ENCODE measurements at places on chromosomes 3 and 15.
A peak's percentile ranks its signal among the peaks of the same experiment; 100 is the strongest.

GRCh38 chr15:51759557-51760070 lies 8.2 kb downstream of the TMOD2 start:
- no peak for DNase-seq

DNA sequence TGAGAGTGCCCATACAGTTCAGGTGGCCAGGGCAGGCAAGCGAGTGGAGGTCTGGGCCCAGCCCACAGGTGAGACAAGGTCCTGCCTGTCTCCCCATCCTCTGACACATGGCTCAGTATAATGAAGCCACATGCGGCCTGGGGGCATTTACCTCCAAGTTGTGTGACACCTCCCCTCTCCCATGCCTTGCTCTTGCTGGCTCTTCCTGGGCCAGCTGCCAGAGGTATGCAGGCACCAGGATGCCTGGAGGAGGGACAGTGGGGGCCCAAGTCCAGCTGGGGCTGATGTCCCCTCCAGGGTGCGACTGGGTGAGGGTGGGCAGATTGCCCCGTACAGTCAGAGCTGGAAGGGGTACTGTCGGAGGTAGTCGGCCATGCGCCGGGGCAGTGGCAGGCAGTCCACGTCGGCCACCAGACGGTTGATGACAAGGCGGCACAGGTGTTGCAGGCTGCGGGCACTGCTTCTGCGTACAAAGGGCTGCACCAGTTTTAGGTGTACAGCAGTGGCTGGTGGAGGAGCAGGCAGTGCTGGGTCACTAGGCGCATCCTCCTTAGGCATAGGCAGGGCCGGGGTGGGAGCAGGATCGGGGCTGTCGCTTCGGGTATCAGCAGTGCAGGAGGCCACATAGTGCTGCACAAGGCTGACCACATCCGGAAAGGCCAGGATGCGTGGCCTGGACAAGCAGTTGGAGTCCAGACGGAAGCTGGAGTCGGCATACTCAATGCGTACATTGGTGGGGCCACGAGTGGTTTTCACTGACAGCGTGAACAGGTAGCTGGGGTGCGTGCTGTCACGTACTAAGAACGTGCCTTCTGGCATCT lies 4.1 kb downstream of the CISH start:
- DNase-seq: no peak

GRCh38 chr3:33250712-33251111 lies 26.5 kb upstream of the FBXL2 start:
- DNase-seq: no peak

GRCh38 chr3:3065876-3066275 lies 44.3 kb downstream of the IL5RA start:
- no peak for DNase-seq

GRCh38 chr3:113952921-113953320 lies 5.1 kb downstream of the ZDHHC23 start:
- DNase-seq: no peak

DNA sequence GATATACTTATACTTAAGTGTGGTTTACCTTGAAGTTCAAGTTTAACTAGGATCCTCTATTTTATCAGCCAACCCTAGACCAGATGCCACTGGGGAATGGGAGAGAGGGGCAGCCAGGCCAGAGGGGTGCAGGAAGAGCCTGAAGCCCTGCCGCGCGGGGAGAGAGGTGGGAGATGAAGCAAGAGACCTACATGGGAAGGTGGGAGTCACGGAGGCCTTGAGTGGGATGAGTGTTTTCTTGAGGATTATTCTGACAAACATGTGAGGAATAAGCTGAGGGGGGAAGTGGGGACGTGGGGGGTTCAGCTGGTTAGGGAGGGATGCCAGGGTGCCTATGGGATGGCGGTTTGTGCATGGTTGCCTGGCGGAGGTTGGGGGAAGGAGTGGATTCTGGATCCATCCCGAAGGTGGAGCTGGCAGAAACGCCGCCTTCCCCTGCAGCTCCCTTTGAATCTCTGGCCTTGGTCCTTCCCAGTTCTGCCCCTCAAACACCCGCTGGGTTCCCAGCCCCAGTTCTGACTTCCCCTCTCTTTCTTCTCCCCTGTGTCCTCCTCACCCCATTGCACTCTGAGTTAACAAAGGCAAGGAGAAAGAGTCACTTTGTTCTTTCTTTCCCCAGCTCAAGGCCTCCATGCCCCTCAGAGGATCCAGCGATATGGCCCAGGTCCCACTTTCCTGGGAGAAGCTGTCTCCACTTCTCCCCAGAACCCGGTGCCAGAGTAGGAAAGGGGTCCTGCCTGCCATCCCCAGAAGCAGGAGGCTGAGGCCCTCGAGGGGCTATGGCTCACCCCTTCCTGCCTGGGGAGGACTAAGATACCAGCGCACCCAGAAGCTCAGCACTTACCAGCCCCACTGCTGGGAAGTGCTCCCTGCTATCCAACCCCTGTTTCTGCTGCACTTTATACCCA lies 274.2 kb downstream of the UACA start:
- no peak for DNase-seq

GRCh38 chr15:90814191-90814821 lies 54.1 kb upstream of the FURIN start:
- no peak for DNase-seq

DNA sequence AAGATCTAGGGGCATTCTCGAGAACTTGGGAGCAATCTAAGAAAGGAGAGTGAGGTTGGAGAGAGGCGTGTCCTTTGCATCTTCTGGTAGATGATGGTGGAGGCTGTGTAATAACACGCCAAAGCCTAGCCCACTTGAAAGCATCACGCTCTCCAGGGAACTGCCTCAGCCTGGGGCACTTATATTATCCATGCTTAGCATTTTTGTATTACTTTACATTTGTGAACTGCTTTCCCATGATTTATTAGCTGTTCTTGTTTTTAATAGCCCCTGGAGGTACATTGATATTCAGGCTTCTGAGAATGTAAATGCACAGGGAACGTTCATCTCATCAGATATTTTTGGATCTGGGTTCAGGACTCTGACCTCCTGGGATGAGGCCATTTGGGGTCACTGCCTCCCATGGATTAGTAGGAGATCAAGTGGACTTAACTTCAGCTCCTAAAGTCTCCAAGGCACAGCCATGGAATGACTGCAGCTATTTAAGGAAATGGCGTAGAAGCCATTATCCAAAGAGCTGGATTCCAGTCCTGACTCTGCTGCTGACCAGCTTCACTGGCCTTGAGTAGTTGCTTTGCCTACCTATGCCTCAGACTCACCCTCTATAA lies 124.9 kb downstream of the LPP start:
- no peak for DNase-seq

GRCh38 chr3:155859859-155860258 lies 5.6 kb upstream of the SLC33A1 start:
- DNase-seq: no peak

DNA sequence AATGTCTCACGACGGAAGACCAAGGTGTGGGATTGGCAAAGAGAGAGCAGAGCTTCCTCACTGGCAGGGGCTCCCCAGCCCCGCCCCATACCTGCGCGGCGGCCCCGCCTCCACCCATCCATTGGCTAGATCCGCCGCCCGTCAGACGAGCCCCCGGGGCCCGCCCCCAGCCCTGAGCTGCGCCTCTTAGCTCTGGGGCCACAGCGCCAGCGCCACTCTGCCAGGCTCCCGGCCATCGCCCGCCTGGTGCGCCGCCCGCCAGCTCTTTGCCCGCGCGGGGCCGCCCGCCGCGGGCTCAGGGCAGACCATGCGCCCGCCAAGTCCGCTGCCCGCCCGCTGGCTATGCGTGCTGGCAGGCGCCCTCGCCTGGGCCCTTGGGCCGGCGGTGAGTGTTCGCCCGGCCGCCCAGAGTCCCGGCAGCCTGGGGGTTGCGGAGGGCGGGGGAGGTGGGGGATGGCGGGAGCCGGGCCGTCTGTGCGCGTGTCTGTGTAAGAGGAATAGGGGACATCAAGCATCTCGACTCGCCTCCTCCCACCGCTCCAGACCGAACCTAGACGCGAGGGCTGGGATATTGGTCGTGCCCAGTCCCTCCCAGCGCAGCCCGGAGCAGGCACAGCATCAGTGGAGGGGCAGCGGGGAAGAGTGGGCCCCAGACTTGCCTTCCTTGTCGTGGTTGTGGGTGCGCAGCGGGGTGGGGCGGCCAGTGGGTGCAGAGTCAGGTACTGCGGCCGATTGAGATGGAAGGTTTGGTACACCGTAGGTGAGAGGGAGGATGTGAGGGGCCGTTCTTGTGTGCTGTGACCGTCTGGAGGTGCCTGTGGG lies at the start of gene VIPR1:
Gene VIPR1 (plus strand): TSS at position 215 of the 822 bp plus-strand sequence. CDS start 93 bp downstream, at position 308.
- DNase-seq: peak; percentile 84

- DNase-seq: no peak
These were observed 13.2 kb downstream of the P2RY14 start for GRCh38 chr3:151265166-151265565.

DNA sequence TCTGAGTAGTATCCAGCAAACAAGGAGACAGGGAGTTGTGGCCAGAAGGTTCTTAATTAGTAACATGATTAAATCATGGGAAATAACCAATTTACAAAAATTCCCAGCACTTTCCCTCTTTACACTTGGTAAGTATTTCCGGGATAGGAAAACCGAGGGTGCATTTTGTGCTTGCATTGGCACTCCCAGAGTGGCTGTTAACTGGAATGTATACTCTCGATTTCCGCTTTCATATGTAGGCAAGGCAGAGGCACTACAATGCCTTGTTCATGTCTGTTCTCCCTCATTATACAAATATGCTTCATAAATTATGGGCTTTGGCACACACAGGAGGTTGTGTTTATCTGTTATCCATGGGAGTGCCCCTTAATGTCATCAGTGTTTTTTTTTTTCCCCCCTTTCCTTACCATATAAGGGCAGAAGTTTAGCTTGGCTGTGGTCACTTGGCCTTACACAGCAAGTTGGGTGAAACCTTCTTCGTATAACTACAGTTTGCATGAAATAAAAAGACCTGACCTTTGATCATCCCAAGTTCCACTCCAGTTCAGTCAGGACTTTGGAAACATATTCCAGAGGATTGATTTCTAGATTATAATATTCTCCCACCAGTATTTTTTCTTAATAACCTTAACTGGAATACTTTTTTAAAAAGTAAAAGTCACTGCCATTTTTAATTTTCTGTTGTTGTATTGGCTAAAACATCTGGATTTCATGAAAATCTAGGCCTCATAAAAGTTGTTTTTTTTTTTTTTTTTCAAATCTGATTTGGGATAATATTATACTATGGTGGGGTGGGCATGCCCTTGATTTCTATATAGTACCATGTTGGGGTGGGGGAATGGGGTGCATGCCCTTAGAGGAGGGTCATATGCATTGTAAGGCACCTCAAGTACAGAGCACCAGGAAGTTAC lies 8.9 kb downstream of the TPM1 start:
- DNase-seq: no peak
